GM23338 (cell line): ENCODE measurements at places on chromosomes 5 and 9.

- DNase-seq: no peak
These were observed 1106.0 kb downstream of the TAF11L14 start for GRCh38 chr5:18740301-18740700.

- no peak for DNase-seq
These were observed 135.0 kb downstream of the OXCT1 start for GRCh38 chr5:41735213-41735612.

- no peak for DNase-seq
These were observed 163.4 kb downstream of the TRPM6 start for GRCh38 chr9:74724317-74724716.

DNA sequence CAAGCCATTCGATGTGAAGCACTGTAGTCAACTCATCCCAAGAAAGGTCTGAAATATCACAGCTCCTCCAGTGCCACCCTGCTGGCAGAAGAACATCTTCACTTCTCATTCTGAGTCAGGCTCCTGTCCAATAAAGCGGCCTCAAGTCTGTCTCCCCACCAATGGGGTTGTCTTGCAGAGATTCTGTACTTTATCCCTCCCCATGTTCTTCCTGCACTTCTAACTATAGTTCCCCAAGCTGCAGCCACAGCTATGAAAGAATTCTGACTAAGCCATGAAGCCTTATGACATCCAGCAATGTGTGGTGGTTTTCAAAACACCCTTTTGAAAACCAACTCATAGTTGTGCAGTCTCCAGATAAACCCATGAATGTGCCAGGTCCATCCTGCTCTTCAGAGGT lies 6.8 kb downstream of the MACROH2A1 start:
- no peak for DNase-seq

GRCh38 chr5:140342896-140343295 lies 3.5 kb downstream of the HBEGF start:
- DNase-seq: no peak

DNA sequence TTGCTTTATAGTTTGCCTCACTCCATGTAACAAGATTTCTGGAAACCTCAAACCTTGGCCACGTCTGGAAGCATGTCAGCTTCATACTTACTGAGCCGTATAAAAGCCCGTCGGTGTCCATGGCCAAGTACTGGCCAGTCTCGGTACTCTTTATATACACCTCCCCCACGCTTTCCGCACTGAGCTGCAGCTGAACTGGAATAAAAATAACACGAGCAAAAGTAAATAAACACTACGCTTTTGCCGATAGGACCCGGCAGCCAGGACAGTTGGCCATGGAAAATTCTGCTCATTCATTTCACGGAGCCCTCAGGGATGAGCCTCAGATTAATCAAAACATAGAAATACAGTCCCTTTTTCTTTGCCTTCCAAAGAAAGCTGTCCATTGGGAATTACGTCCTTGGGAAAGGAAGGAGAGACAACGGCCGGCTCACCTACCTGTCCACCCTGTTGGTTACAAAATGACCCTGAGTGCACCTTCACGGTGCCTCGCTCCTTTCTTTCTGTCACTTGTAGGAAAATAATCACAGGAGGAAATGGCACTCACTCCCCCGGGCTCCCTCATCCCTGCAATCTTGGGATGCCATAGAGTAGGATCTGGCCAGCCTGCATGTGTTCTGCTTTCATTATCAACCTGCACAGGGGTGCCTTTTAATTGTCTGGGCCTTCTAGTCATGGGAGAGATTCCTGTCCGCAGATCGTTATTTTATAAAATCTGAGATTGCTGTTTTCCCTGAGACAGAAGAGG lies 85.1 kb downstream of the FGF1 start:
- no peak for DNase-seq

DNA sequence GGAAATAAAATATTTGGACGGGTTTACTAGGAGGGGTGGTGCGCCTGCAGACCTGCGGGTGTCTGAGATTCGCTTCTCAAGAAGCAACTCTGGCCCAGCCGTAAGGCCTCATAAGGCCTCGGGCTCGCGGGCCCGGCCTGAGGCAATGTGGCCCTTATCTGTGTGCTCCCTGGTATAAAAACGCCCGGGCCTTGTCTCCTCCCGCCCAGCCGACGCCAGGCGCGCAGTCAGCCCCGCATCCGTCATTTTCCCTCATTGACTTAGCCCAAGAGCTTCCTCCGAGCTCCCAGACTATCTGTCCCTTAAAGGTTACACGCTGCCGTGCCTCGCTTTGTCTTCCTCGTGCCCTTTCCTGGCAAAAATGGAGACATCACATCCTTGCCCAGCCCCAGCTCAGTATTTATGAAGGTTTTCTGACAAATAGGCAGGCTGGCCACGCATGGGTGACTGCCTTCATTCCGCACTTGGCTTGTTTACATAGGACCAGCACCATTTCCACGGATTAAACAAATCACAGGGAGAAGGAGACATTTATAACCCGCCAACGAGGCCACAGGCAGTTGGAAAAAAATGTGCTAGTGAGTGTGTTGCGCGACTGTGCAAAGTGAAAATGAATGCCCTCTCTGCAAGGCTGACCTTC lies 74.5 kb upstream of the TBCA start:
- DNase-seq: peak; percentile 62

DNA sequence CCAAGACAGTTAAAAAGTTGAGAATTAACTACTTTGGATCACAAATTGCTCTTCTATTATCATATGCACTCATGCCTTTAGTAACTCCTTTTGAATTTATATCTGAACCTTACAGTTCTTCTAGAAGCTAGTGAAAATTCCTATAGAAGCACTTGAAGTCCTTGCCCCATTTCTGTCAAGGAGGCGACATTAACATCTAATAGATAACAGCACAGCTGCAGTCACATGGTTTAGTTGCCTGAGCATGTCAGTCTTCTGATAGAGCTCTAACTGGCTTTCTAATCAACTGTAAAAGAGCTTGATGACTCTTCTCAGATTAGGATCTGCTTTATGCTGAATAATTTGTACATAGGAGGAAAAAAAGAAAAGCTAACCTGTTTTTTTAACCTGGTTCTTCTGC lies 9.0 kb downstream of the RFESD start:
- DNase-seq: no peak

GRCh38 chr5:58245476-58245840 lies 214.4 kb downstream of the PLK2 start:
- no peak for DNase-seq

- peak; percentile 85 for DNase-seq
These were observed 9.4 kb upstream of the DELE1 start for GRCh38 chr5:141914199-141914743.

- DNase-seq: peak; percentile 84
These were observed 205.0 kb downstream of the CRB2 start for GRCh38 chr9:123561046-123561445.

DNA sequence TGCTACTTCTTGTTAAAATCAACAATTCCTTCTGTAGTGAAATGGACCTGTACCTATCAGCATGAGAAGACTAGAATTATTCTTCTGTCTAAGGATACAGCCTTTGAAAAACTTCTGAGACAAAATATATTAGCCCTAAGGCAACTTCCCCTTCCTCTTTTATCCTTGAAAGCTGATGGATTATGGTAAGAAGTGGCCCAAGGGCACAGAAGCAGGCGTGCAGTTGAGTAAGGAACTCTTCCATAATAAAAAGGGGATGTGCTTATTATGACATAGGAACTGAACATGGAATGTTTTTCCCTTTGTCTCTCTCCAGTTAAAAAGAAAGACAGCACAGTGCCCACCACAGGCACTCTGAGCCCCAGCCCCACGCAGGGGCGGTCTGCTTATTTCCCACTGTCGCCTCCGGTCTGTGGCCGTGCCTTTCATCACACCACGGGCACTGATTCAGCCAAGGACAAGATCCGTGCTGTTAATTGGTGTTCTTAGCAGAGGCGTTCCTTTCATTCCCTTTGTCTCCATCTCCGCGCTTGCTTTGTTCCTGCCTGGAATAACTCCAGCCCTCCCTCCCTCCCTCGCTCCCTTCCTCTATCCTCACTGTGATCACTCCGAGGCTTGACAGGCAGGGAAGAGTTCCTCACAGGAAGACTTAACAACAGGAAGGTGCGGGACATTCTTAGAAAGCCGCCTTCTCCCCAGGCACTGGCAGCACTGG lies 135.9 kb upstream of the OTULINL start:
- DNase-seq: peak; percentile 91

GRCh38 chr9:105994970-105995369 lies 300.6 kb downstream of the TMEM38B start:
- DNase-seq: no peak

DNA sequence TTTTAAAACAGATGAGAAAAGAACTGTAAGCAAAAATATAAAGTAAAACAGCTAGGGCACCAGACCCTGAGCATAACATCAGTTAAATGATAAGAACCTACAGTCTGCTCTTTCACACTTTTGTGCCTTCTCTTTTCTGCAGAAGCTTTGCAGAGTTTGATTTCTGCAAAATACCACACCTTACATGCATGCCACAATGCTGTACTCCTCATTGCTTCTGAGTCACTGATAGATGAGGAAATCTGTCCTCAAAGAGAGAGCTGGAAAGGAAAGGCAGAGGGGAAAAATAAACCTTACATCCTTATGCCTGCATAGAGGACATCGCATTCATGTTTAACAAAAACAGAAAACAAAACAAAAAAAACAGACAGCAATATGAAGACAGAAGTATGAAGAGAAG lies 142.9 kb downstream of the ATPSCKMT start:
- no peak for DNase-seq

DNA sequence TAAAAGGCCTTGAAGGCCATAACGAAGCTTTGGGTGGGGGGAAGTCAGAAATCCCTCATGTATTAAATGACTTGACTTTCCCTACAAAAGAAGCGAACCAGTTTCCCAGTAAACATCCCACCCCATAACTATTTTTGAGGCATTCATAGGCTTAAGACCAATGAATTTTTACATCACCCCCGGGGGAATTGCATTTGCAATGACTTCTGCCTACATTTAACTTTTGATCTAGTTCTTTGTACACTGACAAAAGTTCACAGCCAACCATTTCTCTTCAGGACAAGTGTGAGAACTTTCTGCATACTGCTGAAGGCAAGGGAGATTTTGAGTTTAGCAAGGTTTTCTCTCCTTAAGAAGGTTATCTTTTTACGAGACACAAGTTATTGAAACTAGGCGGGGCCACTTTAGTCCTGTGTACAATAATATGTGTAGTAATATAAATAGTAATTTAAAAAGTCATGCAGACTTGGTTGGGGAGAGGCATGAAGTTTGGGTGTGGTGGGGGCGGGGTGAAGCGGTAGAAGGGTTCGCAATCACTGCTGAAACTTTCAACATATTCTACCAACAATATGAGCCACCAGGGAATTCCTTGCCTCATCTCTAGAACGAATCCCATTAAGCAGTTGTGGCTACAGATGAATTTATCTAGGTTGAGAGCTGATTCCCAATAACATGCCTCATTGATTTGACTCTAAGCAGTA lies 2.5 kb downstream of the TJP2 start:
- DNase-seq: no peak

DNA sequence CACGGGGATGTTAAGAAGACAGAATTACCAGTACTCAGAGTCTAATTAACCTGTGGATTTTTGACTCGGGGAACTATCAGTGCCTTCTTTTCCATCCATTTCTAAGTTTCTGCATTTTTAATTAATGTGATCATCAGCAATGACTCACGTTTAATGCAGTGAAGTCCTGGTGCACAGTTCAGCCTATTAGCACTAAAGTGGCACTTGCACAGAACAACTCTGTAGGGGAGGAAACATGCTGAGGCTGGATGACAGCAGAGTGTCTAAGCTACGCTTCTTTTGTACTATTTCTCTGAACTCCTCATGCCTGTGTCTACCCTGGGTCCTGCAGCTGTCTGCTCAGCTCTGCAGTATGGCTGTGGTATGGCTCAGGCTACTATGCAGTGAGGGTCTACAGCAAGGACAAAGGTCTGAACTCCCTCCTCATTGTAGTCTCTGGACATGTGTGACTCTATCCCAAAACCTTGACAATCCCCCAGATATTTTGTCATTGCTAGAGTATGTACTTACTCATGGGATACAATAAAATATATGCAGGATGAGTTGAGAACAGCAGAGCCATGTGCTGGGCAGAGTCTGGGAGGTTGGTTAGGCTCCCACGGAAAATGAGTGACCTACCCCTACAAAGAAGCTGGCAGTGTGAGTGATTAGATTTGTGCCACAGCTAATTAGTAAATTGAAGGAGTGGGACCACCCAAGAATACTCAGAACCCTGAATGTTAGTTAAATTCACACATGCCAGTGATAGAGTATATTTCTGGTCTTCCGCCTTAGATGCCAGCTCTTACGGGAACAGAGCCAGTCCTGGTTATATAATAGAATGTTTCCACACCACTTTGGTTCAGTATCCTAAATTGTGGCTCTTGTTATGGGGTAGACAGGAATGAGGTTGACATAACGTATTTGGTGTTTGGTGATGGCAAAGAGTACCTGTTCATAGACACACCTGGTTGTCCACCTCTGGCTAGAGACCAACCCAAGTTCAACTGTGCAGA lies 148.0 kb downstream of the GHR start:
- no peak for DNase-seq

DNA sequence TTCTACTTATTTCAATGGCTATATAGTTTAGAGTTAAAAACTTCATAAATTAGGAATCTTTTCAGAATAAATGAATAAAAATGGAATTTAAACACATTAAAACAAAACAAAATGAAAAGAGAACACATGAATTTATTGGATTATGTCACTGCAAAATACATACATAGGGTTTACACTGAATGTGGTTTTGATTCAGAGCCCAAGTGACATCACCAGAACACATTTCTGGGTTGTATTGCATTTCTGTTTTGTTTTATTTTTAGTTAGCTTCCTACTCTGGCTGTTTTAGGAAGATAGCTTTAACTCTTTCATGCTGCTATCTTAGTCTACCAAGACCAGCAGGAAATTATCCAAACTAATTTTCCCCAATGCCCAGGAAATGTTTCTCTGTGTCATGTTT lies 1935.0 kb downstream of the EFNA5 start:
- no peak for DNase-seq

GRCh38 chr9:91164724-91165520 lies 196.8 kb downstream of the AUH start:
- no peak for DNase-seq

- DNase-seq: no peak
These were observed 211.4 kb downstream of the FSTL4 start for GRCh38 chr5:133400831-133401351.

- DNase-seq: no peak
These were observed 8.7 kb upstream of the AHRR start for GRCh38 chr5:312845-313244.

GRCh38 chr5:110852053-110852452 lies 113.2 kb downstream of the SLC25A46 start:
- DNase-seq: no peak

DNA sequence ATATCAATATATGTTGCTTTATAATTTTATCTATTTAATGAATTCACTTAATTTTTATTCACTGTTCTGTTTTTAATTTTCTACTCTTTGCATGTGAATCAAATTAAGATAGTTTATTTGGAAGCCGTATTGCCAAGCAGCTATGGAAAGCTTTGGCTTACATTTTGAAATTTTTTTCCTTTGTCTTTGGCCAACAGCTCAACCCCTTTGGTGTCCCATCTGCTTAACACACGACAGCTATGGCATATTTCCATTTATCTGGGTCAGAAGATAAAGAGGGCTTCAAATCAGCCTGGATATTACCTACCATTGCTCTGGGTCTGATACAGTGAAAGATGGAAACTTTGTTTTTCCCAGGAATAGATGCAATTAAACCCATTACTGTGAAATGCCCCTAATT lies 201.0 kb downstream of the WDR70 start:
- no peak for DNase-seq
